NCI-H2029 treated with DMSO at 0.1 percent for 48 hours (cell line): ENCODE measurements at places on chromosomes 7 and 10.

DNA sequence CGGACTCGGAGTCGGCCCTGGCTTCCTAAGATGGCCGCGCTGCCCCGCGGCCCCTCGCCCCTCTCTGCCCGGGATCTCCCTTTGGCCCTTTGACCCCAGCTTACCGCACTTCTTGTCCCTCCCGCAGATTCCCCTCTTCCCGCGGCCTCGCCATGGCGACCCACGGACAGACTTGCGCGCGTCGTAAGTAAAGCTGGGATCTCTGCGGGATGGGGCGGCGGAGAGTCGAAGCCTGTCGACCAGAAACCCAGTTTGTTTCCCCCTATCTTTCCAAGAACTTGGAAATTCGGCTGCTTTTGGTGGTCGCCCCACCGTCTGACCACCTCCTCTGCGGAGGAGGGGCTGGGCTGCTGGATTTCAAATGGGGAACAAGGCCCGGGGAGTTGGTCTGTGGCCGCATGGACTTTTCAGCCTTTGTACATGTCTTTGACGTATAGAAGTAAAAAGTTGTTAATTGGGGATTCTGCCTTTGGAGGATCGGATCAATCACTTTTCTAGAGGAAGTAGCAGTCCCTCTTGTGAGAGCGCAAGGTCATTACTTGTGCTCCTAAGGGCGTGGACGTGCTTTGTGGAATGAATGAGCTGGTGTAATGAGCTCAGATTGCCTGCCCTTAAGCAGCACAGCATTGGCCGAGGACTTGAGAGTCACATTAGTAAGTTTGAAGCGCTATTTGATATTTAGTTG lies 553 bp downstream of the VDAC2 start:
- DNase-seq, result no peak

DNA sequence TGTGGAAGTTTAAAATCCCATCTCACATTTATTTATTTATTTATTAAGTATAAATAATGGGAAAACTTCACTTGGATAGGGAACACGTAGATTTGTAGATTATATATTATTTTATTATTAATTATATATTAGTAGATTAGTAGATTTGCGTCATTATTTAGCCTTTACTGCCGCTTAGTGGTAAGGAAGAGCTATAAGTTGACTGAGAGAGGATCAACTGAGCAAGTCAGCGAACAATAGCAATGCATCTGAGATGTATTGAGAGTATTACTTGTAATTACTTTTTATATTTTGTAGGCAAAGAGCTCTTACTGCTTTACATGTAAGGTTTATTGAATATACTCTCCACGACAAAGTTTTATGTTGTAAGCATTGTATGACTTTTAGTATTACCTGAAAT lies 244.5 kb upstream of the ANKRD30A start:
- no peak for DNase-seq

GRCh38 chr7:158816995-158817394 lies 12.3 kb downstream of the ESYT2 start:
- DNase-seq, result no peak

DNA sequence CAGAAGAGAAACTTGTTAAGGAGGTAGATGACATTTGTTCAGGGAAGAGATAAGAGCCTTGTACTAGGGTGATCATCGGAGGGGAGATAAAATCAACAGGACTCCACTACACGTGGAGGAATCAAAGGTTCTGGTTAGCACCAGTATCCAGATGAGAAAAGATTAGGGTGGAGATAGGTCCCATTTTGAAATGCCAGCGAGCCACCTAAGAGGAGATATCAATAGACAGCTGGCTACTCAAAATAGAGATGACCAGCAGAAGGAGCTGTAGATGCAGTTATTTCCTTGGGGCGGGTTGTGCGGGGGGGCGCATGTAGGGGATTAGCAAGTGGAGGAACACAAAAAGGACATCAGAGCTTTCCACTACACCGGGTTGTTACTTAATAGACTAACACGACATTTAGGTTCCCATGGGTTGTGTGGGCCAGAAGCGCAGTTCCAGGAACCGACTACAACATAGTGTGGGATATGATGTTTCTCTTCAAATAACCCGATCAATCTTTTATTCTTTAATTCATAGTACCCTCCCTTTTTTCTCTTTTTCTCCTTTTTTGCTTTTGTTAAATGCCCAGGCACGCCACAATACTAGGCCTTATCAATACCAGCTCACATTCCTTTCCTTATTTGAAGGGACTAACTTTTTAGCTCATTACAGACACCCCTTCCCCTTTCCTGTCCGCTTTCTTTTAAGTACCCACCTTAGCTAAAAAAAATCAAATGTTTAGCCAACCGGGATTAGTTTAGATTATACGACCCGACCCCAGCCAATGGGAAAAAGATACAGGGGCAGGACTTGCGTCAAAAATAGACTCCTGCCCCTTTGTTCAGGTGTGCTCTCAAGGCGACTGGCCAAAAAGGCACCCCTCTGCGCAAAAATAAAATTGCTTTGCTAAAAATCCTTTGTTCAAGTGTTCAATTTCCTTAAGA lies 2.0 kb upstream of the KIF11 start:
- DNase-seq, result no peak

GRCh38 chr10:54259104-54259503 lies 541.9 kb downstream of the PCDH15 start:
- DNase-seq, result no peak

DNA sequence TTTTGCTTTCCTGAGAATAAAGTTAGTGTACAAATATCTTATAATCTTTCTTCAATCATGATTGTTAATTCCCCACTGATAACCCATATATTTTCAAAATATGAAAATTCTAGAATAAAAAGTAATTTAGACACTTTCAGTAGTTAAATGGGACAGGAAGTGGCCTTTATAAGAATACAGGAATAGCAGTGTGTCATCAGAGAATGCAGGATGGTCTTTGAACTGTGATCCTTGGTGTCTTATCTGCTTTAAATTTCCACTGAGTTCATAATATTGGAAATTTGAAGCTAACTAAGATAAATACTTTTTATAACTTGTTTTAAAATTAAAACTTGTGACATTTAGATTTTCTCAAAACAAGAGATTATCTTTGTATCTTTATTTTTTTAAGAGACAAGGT lies 75.4 kb downstream of the CREM start:
- DNase-seq, result no peak

GRCh38 chr7:146366938-146367337 lies 250.3 kb downstream of the CNTNAP2 start:
- DNase-seq, result no peak

GRCh38 chr7:42511027-42511426 lies 274.0 kb upstream of the GLI3 start:
- DNase-seq, result no peak

GRCh38 chr10:12243864-12244620 lies 48.1 kb downstream of the CDC123 start:
- DNase-seq, result no peak

DNA sequence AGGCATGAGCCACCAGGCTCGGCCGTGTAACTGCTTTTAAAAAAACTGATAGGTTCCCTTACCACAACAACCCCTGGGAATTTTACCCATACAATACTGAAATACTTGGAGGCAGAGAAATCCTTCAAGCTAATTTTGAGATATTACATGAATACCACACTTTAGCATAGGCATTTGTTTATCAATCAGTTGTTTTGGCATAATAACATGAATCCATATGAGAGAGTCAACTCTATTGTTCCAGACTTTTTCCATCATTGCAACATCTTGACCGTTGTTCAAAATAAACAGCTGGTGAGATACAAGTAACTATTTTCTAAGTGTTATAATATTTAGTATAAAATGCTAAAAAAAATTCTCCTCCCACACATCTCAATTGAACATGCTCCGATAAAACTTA lies 36.8 kb downstream of the LAMB4 start:
- no peak for DNase-seq

DNA sequence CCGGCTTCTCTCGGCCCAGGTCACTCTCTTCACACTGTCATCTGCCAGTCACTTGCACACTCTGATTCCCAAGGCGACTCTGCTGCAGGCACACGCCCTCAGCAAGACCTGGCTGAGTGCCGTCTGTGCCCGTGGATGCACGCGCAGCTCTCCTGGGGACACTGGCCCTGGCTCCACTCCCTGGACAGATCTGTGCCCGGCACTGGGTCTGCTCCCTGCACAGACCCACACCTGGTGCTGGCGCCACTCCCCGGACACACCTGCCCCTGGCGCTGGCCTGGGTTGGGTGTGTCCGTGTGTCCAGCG lies 133.2 kb downstream of the DNAJB6 start:
- no peak for DNase-seq

GRCh38 chr7:125065001-125065400 lies 135.4 kb upstream of the POT1 start:
- no peak for DNase-seq

GRCh38 chr10:78319371-78319770 lies 285.7 kb downstream of the RPS24 start:
- DNase-seq, result no peak

DNA sequence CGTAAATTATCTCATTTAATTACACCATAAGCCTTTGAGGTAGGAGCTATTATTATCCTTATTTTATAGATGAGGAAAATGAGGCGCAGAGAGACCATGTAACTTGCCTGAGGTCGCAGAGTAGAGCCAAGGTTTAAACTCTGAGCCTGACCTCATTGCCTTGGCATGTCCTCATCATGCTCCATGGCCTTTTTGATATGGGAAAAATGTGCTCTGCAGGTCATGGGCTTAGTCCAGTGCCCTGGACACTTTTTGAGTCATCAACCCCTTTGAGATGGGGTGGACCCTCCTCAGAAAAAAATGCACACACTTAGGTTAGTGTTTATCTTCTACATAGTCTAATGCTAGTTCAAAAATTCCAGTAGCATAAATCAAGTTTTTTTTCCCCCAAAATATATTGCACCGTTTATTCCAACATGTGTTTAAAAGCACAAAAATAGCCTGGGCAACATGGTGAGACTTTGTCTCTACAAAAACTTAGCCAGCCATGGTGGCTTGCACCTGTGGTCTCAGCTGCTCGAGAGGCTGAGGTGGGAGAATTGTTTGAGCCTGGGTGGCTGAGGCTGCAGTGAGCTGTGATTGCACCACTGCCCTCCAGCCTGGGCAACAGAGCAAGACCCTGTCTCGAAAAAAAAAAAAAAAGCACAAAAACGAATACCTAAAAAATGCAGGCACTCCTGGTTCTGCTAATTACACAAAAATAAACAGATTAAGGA lies 28.6 kb upstream of the TMEM178B start:
- DNase-seq, result no peak

DNA sequence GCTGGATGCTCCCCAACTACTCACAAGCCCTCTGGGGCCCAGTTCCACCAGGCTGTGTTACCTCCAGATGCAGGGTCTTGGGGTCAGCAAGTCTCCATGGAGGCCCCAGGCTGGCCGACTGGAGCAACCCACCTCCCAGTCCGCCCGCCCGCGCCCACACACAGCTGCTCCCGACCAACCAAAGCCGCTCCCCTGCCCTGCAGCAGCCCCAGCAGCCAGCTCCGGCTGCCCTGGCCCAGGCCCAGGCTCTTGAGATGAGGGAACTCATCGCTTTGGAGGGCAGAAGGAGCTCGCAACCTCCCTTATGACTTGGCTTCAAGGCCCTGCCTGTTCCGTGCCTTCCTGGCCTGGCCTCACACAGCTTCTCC lies 47.2 kb downstream of the LRRC20 start:
- no peak for DNase-seq

- DNase-seq, result no peak
Observed at GRCh38 chr10:79022565-79023230, 46.1 kb upstream of the ZMIZ1 start.

DNA sequence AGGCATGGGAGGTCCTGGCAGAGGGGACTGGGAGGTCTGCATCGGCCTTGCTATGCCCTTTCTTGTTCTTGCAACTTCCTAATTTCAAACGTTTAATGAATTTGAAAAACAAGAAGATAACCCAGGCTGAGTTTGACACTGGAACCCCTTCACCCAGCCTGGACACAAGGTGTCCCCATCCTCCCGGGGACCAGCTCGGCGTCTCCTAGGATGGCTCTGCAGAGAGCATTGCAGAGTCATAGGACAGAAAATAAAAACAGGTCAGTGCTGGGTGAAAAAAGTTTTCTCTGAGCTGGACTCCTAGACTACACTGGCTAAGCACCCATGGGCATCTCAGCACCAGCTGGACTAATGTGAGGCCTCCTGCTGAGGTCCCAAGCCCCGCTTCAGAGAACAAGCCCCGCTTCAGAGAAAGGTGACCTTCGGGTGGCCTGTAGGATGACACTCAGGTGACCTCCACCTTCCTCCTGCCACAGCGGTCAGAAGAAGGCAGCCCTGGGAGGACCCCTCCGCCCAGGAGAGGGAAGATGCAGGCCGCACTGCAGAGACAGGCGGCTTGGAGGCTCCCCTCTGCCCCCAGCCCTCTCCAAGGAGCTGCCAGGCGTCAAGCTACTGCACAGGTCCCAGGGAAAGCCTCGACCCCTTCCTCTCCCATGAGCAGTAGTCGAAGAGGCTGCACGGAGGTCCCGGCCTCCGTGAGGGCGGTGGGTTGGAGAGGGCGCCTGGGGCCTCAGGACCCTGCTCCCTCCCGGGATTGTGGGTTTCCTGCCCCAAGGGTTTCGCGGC lies 9.3 kb upstream of the UNCX start:
- no peak for DNase-seq

DNA sequence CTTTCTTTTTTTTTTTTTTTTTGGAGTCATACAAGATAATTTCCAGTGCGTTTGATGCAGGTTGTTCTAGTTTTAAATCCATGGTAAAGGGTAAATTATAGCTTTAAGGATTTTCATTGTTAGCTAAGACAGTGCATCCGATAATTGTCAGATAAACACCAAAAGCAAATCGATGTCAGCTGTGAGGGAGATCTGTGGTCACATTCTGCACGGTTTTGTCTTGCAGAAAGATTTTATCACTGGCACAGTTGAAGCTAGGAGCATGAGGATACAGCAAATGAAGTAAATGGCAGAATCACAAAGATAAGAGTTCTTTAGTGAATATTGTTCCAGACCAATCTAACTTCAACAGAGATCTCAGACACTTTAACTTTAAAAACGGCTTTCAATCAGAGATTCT lies 648.8 kb upstream of the COBL start:
- no peak for DNase-seq

DNA sequence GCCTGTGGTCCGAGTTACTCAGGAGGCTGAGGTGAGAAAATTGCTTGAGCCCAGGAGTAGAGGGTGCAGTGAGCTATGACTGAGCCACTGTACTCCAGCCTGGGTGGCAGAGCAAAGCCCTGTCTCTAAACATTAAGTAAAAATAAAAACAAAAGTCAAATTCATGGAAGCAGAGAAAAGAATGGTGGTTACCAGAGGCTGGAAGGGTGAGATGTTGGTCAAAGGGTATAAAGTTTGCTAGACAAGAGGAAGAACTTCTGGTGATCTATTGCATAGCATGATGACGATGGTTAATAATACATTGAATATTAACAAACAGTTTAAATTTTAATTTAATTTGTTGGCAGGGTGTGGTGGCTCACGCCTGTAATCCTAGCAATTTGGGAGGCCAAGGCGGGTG lies 68.1 kb downstream of the CRPPA start:
- DNase-seq, result no peak

- DNase-seq, result no peak
Observed at GRCh38 chr7:71408271-71408670, 276.3 kb downstream of the GALNT17 start.

- no peak for DNase-seq
Observed at GRCh38 chr7:138000081-138000701, 1.7 kb downstream of the CREB3L2 start.

DNA sequence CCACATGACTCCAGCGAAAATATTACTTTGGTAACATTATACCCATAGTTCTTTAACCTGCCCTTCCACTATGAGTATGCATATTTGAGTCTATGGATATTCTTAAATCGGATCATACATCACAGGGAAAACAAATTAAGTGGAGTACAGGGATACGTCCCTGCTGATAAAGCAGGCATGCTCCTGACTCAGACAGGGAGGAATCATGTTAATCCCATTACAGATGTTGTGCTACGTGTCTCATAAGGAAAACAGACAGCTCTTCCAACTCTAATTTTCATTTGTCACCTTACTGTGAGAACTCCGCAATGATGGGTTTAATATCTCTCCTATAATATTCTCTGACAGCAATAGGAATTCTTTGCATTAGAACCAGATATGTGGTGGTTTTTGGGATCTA lies 469.5 kb upstream of the POM121L12 start:
- no peak for DNase-seq
